Upper lobe of left lung (tissue), 6 donors: ENCODE measurements at places on chromosomes 3 and 15. TPM values are rescaled to one million over a fixed set of nuclear protein-coding genes. Genes with fewer than 3 reads are reported as not detected.
A peak's percentile ranks its signal among the peaks of the same experiment; 100 is the strongest.

The PCYT1A gene
- total RNA-seq = 68.6 TPM

The FGF12 gene
- total RNA-seq = 3.7 TPM

GRCh38 chr3:52471371-52472238 lies 16.2 kb downstream of the NISCH start:
- H3K27me3 ChIP-seq = no peaks in the 10 kb centered on the region
- H3K4me1 ChIP-seq = peaks cover 31% of the 10 kb centered on the region
- peaks cover 45% of the 10 kb centered on the region for H3K36me3 ChIP-seq
- no peak overlapping the region for H3K4me3 ChIP-seq
- DNase-seq = peak; percentile 91

DNA sequence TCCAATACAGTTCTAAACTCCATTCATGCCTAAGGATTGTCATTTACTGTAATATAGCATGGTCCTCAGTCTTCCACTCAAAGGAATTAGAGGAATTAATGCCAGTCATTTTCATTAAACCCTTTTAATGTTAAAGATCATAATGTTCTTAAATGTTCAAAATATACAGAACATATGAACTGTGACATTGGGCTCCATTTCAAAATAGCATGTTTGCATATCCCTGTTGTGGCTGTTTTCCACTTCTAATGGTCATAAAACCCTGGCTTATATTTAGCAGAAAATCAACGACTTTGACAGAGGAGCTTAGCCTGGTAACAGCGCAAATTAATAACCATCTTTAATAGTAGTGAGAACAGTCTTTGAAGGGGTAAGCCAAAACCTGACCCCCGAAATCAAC lies 260.7 kb downstream of the UBE2E2 start:
- no peak overlapping the region for H3K27ac ChIP-seq
- no peak overlapping the region for H3K4me3 ChIP-seq
- no peak for DNase-seq
- no peaks in the 10 kb centered on the region for H3K27me3 ChIP-seq
- no peaks in the 10 kb centered on the region for H3K36me3 ChIP-seq
- H3K4me1 ChIP-seq = no peaks in the 10 kb centered on the region

DNA sequence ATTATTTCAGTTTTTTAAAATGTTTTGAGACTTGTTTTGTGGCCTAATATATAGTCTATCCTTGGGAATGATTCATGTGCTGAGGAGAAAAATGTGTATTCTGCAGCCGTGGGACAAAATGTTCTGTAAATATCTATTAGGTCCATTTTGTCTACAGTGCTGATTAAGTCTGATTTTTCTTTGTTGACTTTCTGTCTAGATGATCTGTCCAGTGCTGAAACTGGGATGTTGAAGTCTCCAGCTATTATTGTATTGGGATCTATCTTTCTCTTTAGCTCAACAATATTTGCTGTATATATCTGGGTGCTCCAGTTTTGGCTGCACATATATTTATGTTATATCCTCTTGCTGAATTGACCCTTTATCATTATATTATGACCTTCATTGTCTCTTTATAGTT lies 85.2 kb downstream of the UBE2E2 start:
- H3K27me3 ChIP-seq = no peaks in the 10 kb centered on the region
- no peak overlapping the region for H3K27ac ChIP-seq
- no peak for DNase-seq
- H3K36me3 ChIP-seq = no peaks in the 10 kb centered on the region

GRCh38 chr15:63672775-63673174 lies 75.6 kb downstream of the FBXL22 start:
- H3K4me3 ChIP-seq = no peak overlapping the region
- no peak overlapping the region for H3K27ac ChIP-seq
- H3K36me3 ChIP-seq = peaks cover 60% of the 10 kb centered on the region
- no peaks in the 10 kb centered on the region for H3K27me3 ChIP-seq
- peaks cover 6% of the 10 kb centered on the region for H3K4me1 ChIP-seq

GRCh38 chr3:124246949-124247348 lies 255.0 kb upstream of the ROPN1 start:
- no peak for DNase-seq
- peaks cover 25% of the 10 kb centered on the region for H3K4me1 ChIP-seq
- H3K27me3 ChIP-seq = no peaks in the 10 kb centered on the region
- no peaks in the 10 kb centered on the region for H3K36me3 ChIP-seq
- H3K27ac ChIP-seq = no peak overlapping the region
- H3K4me3 ChIP-seq = no peak overlapping the region

DNA sequence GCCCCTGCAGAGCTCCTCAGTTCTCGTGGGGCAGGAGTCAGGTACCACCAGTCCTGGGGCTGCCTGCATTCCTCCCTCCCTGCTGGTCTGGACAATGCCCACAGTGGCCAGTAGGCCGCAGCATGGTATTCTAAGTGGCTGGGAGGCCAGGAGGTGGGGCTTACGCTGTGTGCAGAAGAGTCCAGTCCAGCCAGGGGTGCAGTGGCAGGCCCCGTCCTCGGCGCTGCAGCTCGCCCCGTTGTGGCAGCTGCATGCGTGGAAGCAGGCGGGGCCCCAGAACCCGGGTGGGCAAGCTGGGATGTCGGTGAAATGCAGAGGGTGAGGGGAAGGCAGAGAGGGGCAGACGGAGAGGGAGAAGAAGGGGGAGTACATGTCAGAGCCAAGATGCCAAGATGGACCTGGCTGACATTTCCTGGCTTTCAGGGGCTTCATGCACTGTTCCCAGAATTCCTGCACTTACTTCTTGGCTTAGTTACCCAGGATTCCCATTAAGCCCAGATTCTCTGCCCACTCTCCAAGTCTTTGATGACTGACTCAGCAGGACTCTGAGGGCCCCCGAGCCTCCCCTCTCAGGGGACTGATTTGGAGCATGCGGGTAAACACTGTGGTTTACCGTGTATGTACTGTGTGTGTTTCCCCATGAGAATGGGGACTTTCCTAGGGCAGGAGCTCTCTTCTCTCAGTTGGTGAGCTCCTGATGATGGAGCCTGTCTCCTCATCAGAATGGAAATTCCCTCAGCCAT lies 47.5 kb downstream of the RAB11A start:
- H3K27me3 ChIP-seq = no peaks in the 10 kb centered on the region
- H3K4me1 ChIP-seq = peaks cover 4% of the 10 kb centered on the region
- no peak overlapping the region for H3K27ac ChIP-seq
- no peak overlapping the region for H3K4me3 ChIP-seq
- DNase-seq = peak; percentile 57
